Left ventricle myocardium inferior (tissue), 1 donor: ENCODE measurements at places on chromosomes 5 and 9. TPM values are rescaled to one million over a fixed set of nuclear protein-coding genes. Genes with fewer than 3 reads are reported as not detected.

GRCh38 chr9:77806741-77807140, 158.6 kb upstream of the GNA14 start:
- H3K27ac ChIP-seq, result no peak overlapping the region
- no peak for DNase-seq
- H3K4me3 ChIP-seq, result no peak overlapping the region
- no peaks in the 10 kb centered on the region for H3K27me3 ChIP-seq
- H3K36me3 ChIP-seq, result no peaks in the 10 kb centered on the region

- H3K4me1 ChIP-seq, result no peaks in the 10 kb centered on the region
- no peak for DNase-seq
- no peak overlapping the region for H3K4me3 ChIP-seq
- H3K27me3 ChIP-seq, result no peaks in the 10 kb centered on the region
- H3K27ac ChIP-seq, result no peak overlapping the region
Measured at GRCh38 chr5:121384359-121384758, 467.3 kb upstream of the FTMT start.

- H3K36me3 ChIP-seq, result no peaks in the 10 kb centered on the region
- no peaks in the 10 kb centered on the region for H3K4me1 ChIP-seq
- H3K27me3 ChIP-seq, result no peaks in the 10 kb centered on the region
- no peak for DNase-seq
- no peak overlapping the region for H3K27ac ChIP-seq
Measured at GRCh38 chr5:164202338-164202737, 696.9 kb downstream of the MAT2B start.

DNA sequence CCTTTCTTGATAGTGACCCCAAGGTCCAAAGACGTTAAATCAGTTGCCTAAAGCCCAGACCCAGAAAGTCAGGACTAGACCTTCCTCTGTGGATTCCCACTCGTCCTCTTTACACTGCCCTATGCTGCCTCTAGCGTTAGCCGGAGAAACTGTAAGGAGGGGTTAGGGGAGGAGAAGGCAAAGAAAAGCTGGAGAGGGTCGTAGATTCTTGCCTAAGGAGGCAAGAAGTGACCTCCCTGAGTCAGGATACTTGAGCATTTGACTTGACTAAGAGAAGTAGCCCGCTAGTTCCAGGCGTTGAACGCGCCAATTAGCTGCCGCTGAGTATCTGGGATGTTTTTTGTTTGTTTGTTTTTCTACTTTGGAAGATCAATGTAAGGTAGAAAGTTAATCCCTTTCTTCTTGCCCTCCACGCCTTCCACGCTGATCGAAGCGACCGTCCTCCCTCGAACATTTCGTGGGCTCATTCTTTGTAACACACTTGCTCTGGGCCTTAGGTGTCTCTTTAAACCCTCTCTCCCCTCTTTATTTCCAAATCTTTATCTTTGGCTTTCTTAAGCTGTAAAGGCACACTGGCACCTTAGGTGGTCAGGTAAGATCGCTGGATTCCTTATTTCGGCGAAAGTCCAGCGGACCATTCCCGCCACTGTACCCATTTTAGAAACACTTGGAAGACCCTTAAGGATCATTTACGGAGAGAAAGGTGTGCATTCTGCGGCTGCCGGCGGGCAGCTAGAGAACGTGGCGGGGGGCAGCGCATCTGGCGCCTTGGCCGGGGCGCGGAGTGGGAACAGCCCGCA, 5.1 kb upstream of the RGMB start:
- no peaks in the 10 kb centered on the region for H3K36me3 ChIP-seq
- peaks cover 16% of the 10 kb centered on the region for H3K27me3 ChIP-seq
- H3K4me1 ChIP-seq, result peaks cover 47% of the 10 kb centered on the region
- H3K4me3 ChIP-seq, result peak overlapping the region; percentile 78
- DNase-seq, result no peak
- peak overlapping the region; percentile 73 for H3K27ac ChIP-seq

DNA sequence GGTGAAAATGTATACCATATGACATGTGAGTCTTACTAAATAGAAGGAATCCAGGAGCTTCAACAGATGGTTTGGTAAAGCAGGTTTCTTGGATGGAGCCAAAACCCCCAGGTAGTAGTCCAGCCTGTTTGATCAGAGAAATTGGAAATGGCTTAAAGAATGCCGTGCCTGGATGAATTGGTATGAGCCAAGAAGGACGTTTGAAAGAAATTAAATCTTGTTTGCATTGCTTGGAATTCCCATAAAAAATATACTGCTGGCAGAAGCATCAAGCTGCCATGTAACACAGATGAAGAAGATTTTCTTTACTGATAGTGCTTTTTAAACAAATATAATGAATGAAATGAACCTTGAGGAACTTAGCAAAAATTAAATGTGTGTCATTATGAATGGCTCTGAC, 176.3 kb downstream of the NPR3 start:
- no peaks in the 10 kb centered on the region for H3K36me3 ChIP-seq
- H3K4me1 ChIP-seq, result no peaks in the 10 kb centered on the region
- no peak for DNase-seq
- no peaks in the 10 kb centered on the region for H3K27me3 ChIP-seq
- no peak overlapping the region for H3K4me3 ChIP-seq
- H3K27ac ChIP-seq, result no peak overlapping the region

- peak overlapping the region; percentile 99 for H3K4me3 ChIP-seq
- H3K27me3 ChIP-seq, result no peaks in the 10 kb centered on the region
- H3K4me1 ChIP-seq, result peaks cover 77% of the 10 kb centered on the region
- no peak for DNase-seq
- no peaks in the 10 kb centered on the region for H3K36me3 ChIP-seq
- H3K27ac ChIP-seq, result peak overlapping the region; percentile 100
Measured at GRCh38 chr9:128551657-128552152, 682 bp upstream of the SPTAN1 start.

- no peaks in the 10 kb centered on the region for H3K27me3 ChIP-seq
- no peak overlapping the region for H3K4me3 ChIP-seq
- H3K36me3 ChIP-seq, result no peaks in the 10 kb centered on the region
- H3K4me1 ChIP-seq, result peaks cover 4% of the 10 kb centered on the region
- no peak overlapping the region for H3K27ac ChIP-seq
Measured at GRCh38 chr5:66122379-66123034, 21.6 kb upstream of the SREK1 start.

DNA sequence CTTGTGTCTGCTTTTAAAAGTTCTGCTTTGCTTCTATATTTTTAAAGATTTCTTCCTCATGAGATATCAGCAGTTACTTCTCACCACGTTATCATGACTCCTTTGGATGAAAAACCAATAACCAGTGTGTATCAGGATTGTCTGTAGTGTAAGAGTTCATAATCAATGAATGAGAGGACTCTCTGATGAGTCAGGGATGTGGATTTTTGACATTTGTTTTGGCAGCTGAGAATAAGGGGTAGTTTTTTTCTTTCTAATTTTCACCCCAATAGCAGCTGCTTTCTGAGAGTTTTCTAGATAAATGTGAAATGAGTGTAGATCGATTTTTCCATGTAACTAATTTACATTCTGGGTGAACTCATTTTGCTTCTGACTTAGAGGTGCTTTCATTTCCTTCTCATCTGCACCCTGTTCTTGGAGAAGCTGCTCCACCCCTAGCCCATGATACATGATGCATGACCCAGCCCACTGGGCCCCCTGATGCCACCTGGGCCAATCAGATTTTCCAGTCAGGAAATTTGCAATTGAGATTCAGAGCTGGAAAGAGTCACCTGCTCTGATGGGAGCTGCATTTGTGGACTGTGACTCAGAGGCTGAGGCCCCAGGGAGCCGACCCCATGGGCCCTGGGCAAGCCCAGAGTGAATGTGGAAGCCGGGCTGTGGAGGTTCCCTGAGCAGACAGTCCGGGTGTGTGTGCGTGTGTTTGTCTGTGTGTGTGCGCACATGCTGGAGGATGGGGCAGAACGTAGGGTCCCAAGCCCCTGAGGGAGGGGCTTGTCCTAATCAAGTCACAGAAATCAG, 159.3 kb downstream of the RGS3 start:
- H3K36me3 ChIP-seq, result no peaks in the 10 kb centered on the region
- H3K27ac ChIP-seq, result no peak overlapping the region
- H3K27me3 ChIP-seq, result no peaks in the 10 kb centered on the region
- H3K4me3 ChIP-seq, result no peak overlapping the region
- no peak for DNase-seq
- peaks cover 84% of the 10 kb centered on the region for H3K4me1 ChIP-seq

- H3K4me3 ChIP-seq, result no peak overlapping the region
- no peaks in the 10 kb centered on the region for H3K36me3 ChIP-seq
- DNase-seq, result no peak
- H3K4me1 ChIP-seq, result no peaks in the 10 kb centered on the region
- no peak overlapping the region for H3K27ac ChIP-seq
Measured at GRCh38 chr9:77543131-77543822, 104.8 kb downstream of the GNA14 start.

DNA sequence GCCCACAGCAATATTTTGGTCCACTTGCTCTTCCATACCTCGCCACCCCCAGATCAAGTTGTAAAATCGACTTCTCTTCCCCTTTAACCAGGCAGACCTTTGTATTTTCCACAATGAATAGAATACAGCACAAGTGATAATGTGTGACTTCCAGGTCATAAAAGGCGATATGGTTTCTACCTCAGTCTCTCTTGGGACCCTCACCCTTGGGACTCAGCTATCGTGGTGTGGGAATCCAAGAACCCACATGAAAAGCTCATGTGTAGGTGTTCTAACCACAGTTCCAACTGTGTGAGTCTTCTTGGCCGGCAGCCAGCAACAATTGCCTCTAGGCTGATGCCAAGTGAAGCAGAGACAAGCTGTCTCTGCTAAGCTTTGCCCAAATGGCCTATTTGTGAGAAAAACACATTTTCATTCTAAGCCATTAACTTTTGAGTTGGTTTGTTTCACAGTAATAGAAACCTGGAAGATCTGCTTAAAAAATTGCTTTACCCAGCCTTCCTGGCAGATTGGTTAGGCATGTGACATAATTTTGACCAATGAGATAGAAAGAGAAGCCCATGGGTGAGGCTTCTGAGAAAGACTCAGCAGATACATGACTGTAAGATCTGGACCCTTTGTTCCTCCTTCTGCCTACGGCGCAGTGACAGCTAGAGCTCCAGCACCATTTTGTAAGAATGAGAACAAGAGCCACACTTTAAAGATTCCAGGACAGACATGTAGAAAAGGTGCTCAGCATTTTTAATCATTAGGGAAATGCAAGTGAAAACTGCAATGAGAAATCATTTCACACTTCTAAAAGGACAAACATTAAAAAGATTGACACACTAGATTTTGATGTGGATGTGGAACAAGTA, 18.3 kb upstream of the MLLT3 start:
- peaks cover 5% of the 10 kb centered on the region for H3K4me1 ChIP-seq
- DNase-seq, result peak; percentile 65
- no peak overlapping the region for H3K4me3 ChIP-seq
- H3K36me3 ChIP-seq, result no peaks in the 10 kb centered on the region
- no peak overlapping the region for H3K27ac ChIP-seq

DNA sequence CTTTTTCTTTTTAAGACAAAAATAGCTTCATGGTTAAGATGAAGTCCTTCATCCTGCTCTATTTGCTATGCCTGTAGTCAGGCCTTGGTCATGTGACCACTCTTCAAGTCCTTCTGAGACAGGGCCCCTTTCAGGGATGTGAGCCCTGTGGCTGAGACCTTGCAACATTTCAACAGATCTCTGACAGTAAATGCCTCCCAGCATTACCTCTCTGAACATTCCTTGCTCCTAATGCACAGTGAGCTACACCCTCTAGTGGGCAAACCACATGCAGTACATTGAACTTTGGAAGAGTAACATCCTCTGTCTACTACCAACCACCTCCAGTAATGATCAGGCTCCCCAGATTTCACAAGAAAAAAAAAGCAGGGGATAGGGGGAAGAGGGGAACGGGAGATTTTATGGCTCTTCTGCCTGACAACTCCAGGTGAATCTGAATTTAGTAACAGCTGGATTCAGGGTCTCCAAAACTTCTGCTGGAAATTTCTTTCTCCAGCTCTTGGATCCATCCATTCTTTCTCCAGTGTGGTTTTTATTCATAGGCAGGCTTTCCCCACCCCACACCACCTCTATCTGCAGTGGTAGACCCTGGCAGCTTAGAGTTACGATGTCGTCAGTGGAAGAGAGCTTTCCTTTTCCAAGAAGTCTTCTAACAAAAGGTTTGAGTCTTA, 8.9 kb upstream of the FBXO38 start:
- H3K27ac ChIP-seq, result no peak overlapping the region
- H3K27me3 ChIP-seq, result no peaks in the 10 kb centered on the region
- H3K36me3 ChIP-seq, result peaks cover 16% of the 10 kb centered on the region

- H3K36me3 ChIP-seq, result peaks cover 6% of the 10 kb centered on the region
- peaks cover 1% of the 10 kb centered on the region for H3K4me1 ChIP-seq
- no peak overlapping the region for H3K27ac ChIP-seq
- H3K4me3 ChIP-seq, result no peak overlapping the region
- no peaks in the 10 kb centered on the region for H3K27me3 ChIP-seq
- no peak for DNase-seq
Measured at GRCh38 chr5:147390654-147391225, 119.1 kb downstream of the DPYSL3 start.

DNA sequence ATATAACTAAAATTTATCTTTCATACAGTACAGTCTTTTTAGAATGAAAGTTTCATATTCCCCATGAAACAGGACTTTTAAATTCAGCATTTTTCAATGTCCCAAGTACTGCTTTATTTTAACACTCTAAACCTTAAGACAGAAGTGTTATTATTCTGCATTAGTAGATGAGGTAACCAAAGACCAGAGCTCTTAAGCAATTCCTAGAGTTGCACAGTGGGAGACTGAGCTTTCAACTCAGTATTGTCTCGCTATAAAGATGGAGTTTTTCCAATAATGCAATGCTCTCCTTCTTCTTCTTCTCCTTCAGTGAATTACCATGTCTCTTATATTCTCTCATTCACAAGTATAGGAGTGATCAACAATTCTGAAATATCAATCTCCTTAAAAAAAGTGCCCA, 479.7 kb downstream of the CETN3 start:
- no peaks in the 10 kb centered on the region for H3K36me3 ChIP-seq
- peak overlapping the region; percentile 74 for H3K27ac ChIP-seq
- DNase-seq, result no peak
- no peaks in the 10 kb centered on the region for H3K27me3 ChIP-seq
- H3K4me1 ChIP-seq, result peaks cover 35% of the 10 kb centered on the region

DNA sequence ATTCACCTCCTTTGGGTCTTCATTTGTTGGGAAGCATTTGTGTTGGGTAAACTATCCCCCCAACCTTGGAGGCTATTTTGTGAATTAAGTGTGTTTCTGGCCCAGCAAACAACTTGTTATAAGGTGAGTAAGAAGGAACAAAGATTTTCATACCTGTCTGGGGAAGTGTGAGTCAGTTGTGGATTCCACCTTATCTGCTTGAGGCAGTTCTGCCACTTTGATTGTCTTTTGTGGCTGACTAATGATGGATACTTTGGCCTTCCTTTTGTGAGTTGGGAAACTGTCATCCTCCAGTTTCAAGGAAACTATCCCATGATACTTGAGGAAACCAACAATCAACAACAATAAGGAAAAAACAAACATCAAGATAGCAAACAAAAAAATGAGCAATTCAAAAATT, 24.6 kb upstream of the CER1 start:
- no peaks in the 10 kb centered on the region for H3K36me3 ChIP-seq
- H3K27ac ChIP-seq, result no peak overlapping the region
- H3K27me3 ChIP-seq, result peaks cover 6% of the 10 kb centered on the region
- no peak overlapping the region for H3K4me3 ChIP-seq
- no peaks in the 10 kb centered on the region for H3K4me1 ChIP-seq

ARL14EPL gene
- not detected for total RNA-seq

SPAAR gene
- total RNA-seq, result 6.5 TPM

C9 gene
- total RNA-seq, result not detected

SMC5 gene
- 11.0 TPM for total RNA-seq

C9orf50 gene
- not detected for total RNA-seq

SLC45A2 gene
- total RNA-seq, result not detected

LRRC19 gene
- not detected for total RNA-seq

PCDHA9 gene
- total RNA-seq, result not detected

CPLANE1 gene
- 8.3 TPM for total RNA-seq
